ENCODE measurements at places on chromosomes 6 and 20. TPM values are rescaled to one million over a fixed set of nuclear protein-coding genes. Genes with fewer than 3 reads are reported as not detected.

Gene MOG
- 1.4 TPM for total RNA-seq

Gene SNAP91
- total RNA-seq = 179 TPM

Gene KCNQ5
- 5.5 TPM for total RNA-seq

Gene WFDC10B
- not detected for total RNA-seq

Gene GSTA3
- total RNA-seq = 0.69 TPM

Gene BTN1A1
- total RNA-seq = not detected

Gene GRM1
- 26.8 TPM for total RNA-seq

Gene JPH2
- total RNA-seq = 0.46 TPM

Gene MYBL2
- total RNA-seq = 1.6 TPM

Gene CLPSL2
- total RNA-seq = not detected
